GOT3 (cell line): ENCODE measurements at places on chromosomes 5 and 9.

DNA sequence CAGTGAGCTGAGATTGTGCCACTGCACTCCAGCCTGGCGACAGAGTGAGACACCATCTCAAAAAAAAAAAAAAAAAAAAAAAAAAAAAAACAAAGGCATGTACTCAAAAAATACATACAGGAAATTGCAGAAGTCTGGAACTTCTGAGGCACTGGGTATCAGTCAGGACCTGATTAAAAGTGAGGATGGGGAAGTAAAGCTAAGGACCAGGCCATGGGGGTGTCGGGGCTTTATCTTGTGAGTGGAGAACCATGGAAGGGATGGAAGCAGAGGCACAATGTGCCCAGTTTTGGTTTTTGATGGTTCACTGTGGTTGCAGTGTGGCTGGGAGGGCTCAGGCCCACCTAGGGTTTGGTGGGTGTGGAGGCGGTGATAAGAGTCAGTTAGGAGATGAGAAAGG is 212.7 kb upstream of the PIK3R1 start:
- DNase-seq: no peak

GRCh38 chr5:111999286-111999685 is 242.3 kb upstream of the NREP start:
- DNase-seq: no peak

GRCh38 chr9:127555840-127556820 is 55.9 kb upstream of the STXBP1 start:
- no peak for DNase-seq

GRCh38 chr5:104095527-104095926 is 532.9 kb upstream of the NUDT12 start:
- DNase-seq: no peak

DNA sequence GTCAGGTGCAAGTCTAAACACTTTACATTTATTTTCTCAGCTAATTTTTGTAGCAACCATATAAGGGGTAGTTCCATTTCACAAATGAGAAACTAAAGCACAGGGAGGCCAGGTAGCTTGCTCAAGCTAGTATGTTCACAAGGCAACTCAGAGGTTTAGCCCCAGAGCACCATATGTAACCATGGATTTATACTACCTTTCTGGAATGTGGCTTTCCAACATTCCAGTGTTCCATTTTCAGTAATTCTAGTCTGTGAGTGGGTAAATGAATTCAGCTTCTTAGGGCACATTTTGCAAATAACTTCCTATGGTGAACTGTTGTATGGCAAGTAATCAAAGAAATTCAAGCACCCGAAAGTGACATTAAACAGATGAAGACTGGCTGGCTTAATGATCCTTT is 25.0 kb upstream of the CAST start:
- no peak for DNase-seq

DNA sequence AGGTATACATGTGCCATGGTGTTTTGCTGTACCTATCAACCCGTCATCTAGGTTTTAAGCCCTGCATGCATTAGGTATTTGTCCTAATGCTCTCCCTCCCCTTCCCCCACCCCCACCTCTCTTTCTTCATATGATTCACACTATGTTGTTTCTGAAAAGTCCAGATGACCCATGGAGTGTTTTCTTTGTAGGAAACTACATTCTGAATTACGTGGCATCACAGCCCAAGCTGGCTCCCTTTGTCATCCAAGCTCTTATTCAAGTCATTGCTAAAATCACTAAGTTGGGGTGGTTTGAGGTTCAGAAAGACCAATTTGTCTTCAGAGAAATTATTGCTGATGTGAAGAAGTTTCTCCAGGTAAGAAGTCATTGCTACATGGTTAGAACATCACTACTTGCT is 30.4 kb downstream of the RANBP17 start:
- DNase-seq: no peak

GRCh38 chr5:73354406-73354805 is 94.2 kb downstream of the FOXD1 start:
- DNase-seq: no peak

DNA sequence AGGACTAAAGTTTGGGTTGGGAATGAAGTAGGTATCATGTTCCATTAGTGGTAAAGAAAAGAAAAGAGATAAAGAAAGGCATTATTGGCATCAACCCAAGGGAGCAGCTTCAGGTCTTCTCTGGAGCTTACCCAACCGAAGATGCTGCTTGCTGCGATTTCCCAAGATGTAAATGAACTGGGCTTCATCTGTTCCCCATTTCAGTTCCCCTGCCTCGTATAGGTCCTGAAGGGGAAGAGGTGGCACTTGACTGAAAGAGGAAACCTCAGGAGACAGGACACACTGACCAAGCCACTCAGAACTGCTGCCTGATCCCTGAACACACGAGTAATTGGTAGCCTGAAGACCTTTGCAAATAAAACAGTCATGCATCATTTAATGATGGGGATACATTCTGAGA is 24.6 kb downstream of the ANXA6 start:
- no peak for DNase-seq

DNA sequence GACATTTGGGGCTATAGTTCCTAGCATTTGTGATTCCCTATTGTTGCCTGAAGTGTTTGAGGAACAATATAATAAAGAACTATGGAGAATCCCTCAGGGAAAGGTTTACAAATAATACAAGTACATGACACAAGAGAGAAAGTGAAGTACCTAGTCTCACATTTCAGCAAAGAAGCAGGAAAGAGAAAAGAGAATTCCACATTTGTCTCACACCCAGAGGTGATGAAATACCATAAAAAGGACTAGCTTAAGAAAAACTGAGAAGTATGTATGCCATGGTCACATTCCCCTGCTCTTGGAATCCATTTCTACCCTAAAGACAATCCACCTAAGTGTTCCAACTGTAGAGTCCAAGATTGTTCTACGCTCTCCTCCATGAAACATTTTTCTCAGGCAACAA is 79.0 kb upstream of the TARS1 start:
- no peak for DNase-seq

GRCh38 chr9:105007143-105007542 is 79.2 kb upstream of the ABCA1 start:
- DNase-seq: no peak

GRCh38 chr9:115114546-115114945 is 3.4 kb downstream of the TNC start:
- no peak for DNase-seq

DNA sequence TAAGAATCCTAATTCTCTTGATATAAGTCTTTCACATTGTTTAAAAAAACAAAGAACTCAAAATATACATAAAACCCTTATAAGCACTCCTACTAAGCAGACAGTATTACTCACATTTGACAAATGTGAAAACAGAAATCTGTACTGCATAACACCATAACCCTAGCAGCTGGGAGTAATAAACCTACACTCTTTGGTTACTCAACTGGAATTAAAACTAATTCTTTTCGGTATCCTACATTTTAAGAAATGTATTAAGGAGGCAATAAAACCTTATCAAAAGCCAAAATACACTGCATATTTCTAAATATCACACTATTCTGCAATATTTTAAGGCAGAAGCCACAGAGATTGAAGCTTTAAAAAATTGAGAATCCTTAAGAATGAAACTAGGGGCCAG is 6.8 kb downstream of the AUH start:
- no peak for DNase-seq

- no peak for DNase-seq
Observed at GRCh38 chr9:107485458-107486043, 4.0 kb downstream of the KLF4 start.

GRCh38 chr5:156147261-156147943 is 179.6 kb upstream of the SGCD start:
- DNase-seq: no peak

DNA sequence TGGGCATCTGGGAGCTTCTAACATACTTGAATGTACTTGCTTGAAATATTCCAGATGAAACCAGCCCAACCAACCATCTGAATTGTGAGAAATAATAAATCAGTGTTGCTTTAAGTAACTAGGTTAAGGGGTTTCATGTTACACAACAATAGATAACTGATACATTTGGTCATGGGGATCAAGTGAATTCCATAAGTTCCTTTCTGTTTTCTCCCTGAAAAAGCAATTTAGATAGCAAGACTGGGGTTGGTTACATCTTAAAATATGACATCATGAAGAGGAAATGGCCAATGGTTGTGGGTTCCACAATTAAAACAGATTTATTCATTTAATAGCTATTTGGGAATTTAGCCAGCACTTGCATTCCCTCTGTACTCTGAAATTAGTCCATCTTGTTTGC is 559.7 kb downstream of the TLR4 start:
- no peak for DNase-seq

DNA sequence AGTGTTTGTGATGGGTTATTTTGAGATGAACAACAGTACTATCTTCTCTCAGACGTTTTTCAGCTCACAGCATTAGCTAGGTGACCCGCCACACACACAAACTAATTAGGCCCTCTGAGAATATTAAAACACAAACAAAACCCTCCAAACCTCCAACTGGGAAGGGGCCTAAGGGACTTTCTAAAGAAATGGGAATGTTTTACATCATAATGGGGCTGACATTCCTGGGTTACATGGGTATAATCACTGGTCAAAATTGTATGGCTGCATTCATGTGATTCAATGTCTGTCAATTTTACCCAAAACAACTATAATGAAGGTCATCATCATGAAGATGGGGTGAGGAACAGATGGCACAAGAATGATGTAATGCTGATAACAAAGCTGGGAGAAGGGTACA is 59.6 kb downstream of the SPTLC1 start:
- no peak for DNase-seq

DNA sequence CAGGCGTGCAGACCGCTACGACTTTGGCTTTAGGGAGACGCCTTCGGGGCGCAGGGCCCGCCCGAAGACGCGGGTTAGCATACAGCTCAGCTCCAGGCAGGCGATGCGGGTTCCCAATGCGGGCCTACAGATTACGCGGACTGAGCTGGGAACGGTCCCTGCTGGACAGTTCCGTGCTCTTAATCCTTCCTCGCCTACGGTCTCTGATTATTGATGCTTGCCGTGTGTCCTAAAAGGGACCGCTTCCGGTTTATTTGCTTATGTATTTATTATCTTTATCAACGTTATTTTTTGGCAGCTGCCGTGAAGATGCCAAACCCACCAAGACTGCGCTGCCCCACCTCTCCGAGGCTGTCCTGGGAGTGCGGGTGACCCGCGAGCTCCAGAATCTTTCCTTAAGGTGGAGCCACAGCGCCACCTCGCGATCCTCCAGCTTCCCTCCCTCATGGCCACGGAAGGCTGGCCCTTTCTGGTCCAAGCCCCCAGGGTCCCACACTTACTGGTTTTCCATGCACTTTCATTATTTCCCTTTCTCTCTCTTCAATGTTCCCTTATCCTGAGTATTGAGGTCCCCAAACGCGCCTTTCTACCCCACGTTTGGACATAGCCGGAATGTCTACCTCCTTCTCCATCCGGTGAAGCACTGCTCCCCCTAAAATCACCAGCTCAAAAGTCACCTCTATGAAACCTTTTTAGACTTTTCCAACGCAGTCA is 7.0 kb upstream of the EBF1 start:
- peak; percentile 72 for DNase-seq

GRCh38 chr5:26579712-26580111 is 458.7 kb downstream of the CDH9 start:
- DNase-seq: no peak

DNA sequence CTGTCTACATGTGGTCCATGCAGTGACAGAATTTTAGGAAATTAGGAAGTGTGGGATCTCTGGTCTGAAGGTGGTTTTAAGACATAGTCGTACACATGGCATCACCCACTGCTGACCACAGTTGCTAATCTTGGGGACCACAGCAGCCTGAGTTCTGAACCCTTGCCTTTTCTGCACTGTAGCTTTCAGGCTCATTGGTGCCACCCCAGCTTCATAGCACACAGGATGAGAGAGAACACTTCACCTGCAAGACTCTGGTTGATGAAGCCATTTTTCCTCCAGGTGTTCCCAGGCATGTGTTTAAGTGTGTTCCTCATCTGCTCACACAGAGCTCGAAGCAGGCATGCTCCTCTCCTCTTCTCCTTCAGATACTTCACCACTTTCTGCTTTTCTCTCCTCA is 68.2 kb upstream of the S1PR3 start:
- DNase-seq: no peak

- DNase-seq: no peak
Observed at GRCh38 chr9:137611623-137612609, 6.4 kb downstream of the ARRDC1 start.

DNA sequence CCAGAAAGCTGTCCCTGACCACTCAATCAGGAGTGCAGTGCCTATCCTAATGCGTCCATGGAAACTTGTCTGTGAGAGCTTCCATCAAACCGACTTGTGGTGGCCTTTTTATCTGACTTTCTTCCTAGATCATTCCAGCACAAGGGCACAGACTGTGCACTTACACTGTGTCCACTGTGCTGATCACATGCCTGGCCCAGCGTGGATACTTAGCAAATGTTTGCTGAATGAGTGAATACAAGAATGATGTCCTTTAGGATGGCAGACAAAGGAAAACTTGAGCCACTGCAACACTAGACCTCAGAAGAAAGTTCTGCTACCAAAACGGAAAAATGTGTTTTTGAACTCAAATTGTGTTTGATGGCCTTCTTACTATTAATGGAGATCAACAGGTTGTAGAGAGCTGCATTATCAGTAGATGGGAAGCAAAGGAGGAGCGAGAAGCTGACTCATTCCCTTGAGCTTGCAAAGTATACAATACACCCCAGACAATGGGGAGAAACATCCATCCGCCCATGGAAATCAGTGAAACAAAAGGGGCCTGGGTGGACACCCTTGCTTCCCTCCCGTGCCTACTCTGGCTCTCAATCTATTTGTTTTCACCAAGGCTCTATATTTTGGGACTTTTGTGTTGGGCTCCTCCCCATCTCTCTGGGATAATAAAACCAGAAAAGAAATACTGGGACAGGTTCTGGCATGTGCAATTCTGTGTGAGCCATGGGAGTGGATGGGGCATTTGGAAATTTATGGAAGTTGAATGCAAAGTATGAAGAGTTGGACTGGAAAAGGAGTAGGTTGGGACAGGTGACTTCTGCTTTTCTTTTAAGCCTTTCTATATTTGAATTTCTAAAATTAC is 76.2 kb upstream of the ZFAND5 start:
- DNase-seq: no peak

DNA sequence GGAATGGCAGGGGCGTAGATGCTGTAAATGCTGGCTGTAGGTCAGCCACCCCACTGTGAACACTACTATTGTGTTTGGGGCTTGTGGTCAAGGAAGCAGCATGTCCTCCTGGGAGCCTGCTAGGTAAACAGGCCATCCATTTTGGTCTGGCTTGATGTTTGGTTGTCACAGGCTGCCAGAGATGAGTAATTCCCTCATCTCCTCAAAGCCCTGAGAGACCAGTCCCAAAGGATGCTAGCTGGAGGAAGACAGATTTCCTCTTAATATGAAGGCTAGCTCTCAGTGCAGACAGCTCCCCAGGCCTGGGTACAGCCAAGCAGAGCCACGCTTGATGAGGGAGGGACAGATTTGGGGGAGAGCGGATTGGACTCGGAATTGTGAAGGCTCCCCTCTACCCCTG is 72.5 kb upstream of the MAP1B start:
- DNase-seq: no peak

GRCh38 chr9:105656131-105656921 is 5.9 kb upstream of the TAL2 start:
- DNase-seq: no peak

DNA sequence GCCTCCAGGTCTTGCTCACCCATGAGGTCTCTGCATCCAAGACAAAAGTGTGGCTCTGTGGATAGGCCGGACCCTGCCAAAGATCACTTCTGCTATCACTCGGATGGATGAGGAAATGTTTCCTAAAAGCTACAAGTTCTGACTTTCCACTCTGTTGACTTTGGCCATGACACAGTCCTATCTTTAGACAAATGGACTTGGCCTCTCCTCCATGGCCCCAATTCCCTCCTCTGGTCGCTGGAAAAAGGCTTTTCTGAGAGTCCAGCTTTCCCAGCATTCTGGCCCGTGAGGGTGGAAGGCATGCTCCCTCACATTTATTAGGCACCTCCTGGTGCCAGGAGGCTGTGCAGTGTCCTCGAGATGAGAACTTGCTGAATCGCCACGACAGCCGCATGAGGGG is 83.1 kb downstream of the COL27A1 start:
- no peak for DNase-seq
